ENCODE measurements at places on chromosomes 4 and X. TPM values are rescaled to one million over a fixed set of nuclear protein-coding genes. Genes with fewer than 3 reads are reported as not detected.

The RGN gene
- 10.2 TPM for total RNA-seq

The SPANXB1 gene
- not detected for total RNA-seq

The TKTL1 gene
- total RNA-seq: 1.9 TPM

The ADH1B gene
- total RNA-seq: 8.4 TPM

The PDE5A gene
- 73.6 TPM for total RNA-seq
